GM23338 (cell line): ENCODE measurements at places on chromosomes 5 and 9. TPM values are rescaled to one million over a fixed set of nuclear protein-coding genes. Genes with fewer than 3 reads are reported as not detected.

RORB gene
- 0.92 and 1.2 TPM in 2 replicates for polyA plus RNA-seq

HSD17B3 gene
- polyA plus RNA-seq, result not detected in 2 replicates

DNA sequence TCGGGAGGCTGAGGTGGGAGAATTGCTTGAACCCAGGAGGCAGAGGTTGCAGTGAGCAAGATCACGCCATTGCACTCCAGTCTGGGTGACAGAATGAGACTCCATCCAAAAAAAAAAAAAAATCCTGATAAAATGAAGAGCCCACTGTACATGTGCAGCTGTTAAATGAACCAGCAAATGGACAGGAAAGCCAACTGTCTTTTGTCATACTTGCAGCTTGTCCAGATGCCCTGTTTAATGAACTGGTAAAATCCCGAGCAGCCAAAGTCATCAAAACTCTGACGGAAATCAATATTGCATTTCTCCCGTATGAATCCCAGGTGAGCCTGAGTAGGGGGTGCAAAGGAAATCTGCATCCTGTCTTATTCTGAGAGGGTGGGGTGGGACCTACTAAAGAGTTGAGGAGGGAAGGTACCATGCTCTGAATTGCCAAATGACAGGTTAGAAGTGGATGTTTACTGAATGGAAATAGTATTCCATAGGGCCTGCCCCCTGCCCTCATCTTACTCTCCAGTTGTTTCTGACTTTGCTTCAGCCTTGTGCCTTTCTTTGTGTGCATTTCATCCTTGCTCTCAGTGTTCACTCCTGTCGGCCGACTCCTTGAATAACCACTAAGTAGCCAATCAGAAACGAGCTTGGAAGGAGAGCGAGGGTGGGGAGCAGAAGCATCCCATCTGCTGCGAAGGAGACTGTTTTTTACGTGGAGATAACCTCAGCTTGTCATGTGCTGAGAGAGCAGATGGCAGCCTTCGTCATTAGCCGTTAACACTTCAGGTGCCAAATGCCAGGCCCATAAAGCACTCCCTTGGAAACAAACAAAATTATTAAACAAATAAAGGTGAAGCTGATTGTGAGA lies 45.7 kb upstream of the CFAP157 start:
- peak; percentile 49 for DNase-seq

GRCh38 chr9:136685790-136686533 lies 1.3 kb downstream of the AGPAT2 start:
- DNase-seq, result no peak

IFNA13 gene
- polyA plus RNA-seq, result not detected in 2 replicates

DNA sequence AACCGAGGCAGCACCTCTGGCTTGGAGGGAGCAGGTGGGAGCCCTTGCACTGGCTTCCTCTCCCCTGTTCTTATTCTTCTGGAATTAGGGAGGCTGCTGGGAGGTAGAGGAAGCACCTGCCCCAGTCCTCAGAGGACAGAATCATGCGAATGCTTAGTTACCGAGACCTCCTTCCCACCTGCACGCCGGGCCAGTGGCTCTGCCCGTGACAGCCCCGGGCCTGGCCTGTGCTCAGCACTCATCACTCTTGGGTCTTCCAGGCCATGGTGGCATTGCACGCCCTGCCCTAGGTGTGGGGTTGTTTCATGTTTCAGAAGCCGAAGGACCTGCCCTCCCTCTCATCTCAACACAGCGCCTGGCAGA lies 45.3 kb upstream of the NKD2 start:
- no peak for DNase-seq

- no peak for DNase-seq
Measured at GRCh38 chr5:176540476-176540899, 3.3 kb upstream of the RNF44 start.

DNA sequence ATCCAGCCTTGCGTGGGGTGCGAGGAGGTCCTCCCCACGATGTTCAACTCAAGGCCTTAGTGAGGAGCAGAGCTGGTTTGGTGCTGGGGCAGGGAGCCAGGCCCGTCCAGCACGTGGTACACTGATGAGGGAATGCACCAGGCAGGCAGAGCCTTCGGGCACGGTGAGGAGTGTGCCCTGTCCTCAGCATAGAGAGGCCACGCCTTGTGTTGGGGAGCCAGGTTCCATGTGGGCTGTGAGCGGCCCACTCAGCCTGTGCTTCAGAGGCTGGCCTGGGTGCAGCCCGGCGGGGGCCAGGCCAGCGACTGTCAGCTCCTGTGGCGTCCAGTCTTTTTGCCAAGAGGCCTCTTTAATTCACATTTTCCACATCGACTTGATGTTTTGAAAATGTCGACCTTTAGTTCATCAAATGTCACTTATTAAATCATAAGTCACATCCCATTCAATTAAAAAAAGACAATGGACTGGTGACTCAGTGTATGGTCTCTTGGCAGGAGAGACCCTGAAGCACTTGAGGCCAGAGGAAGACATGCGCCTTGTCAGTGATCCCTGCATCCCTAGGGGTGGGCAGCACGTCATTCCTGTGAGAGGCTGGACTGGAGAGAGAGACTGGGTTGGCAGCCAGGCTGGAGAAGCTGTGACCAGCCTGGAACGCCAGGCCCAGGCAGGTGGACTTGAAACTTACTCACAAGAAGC lies 21.7 kb downstream of the ERGIC1 start:
- DNase-seq, result no peak

DNA sequence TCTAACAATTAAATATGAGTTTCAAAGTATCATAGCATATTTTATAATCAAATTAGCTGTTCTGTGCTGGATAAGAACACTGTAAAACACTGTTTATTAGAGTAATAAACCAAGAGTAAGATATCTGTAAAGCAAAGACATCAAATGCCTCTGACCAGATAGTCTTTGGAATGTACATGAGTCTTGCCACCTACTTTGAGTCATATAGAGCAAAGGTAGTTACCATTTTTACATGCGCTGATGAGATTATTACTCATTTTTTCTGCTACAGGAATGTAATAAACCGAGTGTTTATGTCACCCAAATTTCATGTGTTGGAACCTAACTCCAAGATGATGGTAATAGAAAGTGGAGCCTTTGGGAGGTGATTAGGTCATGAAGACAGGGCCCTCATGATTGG lies 654.5 kb downstream of the CETN3 start:
- no peak for DNase-seq

DNA sequence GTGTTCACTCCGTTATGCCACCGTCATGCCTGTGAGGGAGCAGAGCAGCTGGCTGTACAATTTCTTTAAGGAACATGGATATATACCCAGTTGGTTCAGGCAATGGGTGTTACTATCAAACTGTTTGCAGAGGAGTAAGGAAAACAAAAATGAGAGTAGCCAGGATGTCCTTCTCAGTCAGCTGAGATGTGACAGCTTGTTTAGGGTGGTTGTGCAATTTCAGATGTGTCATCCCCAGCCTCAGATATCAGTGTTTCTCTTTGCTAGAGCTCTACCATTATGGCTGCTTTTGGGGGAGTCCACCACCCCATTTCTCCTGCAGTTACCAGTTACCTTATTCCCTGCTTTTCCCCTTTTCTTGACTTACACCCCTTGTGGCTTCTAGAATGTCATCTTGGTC lies 135.2 kb upstream of the SLC24A2 start:
- no peak for DNase-seq

DNA sequence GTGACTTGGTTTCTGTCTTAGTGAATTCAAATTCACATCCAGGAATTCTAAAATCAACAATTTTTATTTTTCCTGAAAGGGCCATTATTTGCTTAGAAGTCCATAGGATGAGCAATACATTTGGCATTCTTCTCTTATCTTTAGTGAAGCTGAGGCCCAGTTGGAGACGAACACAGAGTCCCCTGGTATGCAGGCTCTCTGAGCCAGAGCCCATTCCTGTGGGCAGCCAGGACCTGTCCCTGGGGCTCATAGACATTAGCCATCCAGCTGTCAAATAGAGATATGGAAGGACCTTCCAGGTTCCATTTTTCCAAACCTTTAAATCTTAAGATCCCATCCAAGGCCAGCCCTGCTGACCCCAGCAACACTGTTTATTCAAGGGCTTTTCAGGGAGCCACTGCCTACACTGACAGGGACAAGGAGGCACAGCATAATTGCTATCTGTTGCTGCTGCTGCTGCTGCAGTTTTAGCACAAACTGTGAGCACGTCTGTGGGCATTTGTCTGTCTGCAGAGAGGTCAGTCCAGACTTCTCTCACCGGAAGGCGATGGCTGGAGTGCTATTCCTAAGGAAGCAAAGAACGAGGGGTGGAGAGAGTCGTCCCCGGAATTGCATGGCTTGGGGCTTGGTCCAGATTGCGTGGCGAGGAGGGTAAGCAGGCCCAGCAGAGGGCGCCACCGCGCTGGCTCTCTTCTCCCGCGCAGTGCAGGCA lies 639.0 kb downstream of the CCDC171 start:
- DNase-seq, result peak; percentile 92

DNA sequence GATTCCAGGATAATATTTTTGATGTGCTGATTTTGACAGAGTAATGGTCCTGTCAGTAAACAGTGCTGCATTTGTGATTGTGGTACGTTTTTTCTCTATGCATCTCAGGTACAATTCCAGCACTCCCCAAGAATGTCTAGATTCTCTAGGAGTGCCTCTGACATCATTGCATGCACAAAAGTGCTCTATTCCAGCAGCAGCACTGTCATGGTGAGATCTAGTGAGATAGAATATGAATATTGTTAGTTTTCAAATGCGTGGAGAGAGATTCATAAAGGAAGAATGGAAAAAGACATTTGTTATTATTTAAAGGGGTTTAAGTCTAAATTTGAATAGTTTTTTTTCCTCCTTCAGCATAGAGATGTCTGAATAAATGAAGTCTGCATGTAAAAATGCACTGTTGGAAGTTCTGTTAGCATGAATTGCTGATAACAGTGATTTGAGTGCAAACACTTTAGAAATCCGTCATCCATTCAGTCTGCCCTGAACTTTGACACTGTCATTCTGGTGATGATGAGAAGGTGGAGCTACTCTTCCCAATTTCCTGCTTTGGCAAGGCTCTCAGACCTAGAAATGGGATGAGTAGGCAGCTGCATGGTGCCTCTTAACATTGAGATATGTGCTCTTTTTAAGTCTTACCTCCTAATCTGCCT lies 84.6 kb downstream of the GAPVD1 start:
- DNase-seq, result no peak

GRCh38 chr9:33813712-33814641 lies 3.0 kb upstream of the UBE2R2 start:
- peak; percentile 62 for DNase-seq

- DNase-seq, result no peak
Measured at GRCh38 chr5:35058374-35058788, 10.6 kb upstream of the AGXT2 start.

DNA sequence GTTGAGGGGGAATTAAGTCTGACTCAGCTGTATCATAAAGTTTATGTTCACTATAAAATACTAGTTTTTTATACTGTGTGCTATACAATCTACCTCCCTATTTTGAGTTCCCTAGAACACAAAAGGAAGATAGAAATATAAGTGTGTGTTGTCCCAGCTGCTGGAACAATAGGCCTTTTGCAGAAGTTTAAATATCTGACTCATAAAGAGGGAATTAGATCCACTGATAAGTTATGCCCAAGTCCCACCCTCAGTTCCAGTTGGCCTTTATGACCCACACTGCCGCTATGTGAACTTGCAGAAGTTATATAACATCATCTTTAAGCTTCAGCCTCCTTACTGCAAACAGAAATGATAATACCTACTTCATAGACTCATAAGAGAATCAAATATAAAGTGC lies 88.5 kb upstream of the DAB2 start:
- DNase-seq, result no peak

- no peak for DNase-seq
Measured at GRCh38 chr5:92977846-92978540, 603.0 kb downstream of the NR2F1-AS1 start.

GRCh38 chr9:126451316-126451885 lies 124.8 kb downstream of the MVB12B start:
- no peak for DNase-seq

GRCh38 chr5:6115852-6116251 lies 262.5 kb downstream of the MED10 start:
- DNase-seq, result no peak

DNA sequence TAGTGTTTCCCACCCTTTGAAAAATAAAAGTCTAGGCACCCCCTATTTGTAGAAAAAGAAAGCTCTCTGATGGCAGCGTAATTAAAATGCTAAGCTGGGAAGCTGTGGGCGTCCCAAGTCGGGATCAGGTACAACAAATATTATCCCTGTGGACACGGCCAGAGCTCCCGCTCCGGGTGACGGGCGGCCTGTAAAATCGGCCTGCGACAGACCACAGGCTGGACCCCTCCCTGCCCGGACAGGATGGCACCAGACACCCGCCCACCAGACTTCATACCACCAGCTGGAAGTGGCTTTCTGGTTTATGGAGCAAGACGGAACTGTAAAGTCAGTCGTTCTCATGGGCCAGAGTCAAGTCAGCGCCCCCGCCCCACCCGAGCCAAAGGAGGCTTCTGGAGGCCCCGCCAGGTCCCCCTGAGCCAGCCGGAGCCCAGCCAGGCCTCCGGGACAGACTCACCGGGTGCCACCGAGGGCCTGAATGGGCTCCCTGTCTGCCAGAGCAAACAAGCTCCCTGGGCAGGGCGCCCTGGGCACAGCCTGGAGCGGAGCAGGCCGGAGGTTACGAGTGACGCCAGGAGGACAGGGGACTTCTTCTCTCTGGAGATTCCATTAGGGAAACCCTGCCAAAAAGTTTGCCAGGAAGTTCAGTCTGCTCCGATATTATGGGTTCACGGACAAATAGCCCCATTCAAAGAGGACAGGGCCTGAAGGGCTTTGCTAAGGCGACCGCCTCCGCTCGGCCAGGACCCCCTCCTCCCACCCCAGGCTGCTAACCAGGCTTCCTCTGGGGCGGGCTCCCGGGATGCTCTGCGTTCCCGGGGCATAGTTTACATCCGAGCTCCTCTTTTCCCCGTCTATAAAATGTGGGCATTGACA lies 173.7 kb downstream of the ERCC6L2 start:
- no peak for DNase-seq

DNA sequence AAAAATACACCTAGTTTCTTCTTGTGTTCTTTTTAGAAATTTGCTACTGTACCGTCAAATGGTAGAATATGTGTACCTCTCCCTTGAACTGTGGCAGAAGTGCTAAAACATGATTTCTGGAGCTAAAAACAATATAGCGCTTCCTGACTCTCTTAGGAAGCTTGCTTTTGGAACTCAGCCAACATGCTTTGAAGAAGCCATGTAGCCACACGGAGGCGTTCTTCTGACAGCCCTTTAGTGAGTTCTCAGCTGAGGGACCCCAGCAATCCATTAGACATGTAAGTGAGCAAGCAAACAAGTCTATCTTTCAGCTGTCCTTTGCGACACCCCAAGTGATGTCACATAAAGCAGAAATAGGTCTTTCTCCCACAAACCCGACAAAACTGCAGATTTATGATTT lies 917.0 kb downstream of the CDH9 start:
- DNase-seq, result peak; percentile 50

DNA sequence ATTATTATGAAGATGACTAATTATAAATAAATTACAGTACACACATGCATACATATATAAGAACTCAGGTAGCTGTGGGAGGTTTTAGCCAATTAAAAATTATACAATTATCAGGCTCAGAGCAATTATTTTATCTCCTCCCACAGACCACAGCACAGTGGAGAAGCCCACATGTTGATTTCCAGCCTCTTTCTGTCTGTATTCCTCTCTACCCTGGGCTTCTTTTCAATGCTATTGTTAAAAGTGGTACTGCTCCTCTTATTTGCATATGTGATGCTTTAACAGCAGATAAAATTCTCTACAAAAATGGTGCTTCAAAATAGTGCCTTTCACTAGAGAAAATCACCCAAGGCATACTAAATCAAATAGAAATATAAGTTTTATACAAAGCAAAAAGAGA lies 218.7 kb downstream of the NFIB start:
- DNase-seq, result peak; percentile 37
